Choroid plexus epithelial cell (primary cell): ENCODE measurements at places on chromosomes 5 and 9.
A peak's percentile ranks its signal among the peaks of the same experiment; 100 is the strongest.

DNA sequence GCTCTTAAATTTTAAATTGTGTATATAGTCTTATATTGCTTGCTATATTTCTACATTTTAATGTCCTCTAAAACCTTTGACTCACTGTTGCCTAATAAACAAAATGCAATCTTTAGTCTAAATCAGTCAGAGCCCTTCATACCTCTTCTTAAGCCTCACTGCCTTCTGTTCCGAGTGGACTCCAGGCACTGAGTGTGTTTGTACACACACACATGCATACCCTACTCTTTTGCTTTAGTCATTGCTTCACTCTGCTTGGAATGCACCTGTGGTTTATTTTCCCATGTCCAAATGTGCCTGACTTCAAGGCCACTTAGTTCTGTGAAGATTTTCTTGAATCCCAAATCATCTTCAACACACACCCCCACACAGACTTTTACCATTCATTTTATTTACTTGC lies 60.9 kb downstream of the SLC12A2 start:
- peak; percentile 67 for DNase-seq

DNA sequence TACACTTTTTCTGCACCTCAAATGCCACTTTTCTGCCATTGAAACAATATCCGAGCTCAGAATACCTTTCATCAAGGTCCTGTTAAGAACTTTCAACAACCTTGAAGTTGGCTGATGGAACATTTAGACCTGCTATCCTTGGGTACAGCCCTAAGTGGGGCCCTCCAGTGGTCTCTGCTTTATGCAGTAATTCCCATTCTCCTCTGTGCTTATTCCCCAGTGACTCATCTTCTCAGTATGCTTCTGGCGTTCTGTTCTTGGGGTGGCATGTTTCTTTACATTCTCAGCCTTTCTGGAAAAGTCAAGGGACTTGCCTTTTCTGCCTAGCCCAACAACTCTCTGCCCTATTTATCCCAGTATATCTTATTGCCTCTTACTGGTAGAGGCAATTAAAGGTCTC lies 7.1 kb downstream of the ANP32B start:
- DNase-seq: peak; percentile 78

GRCh38 chr5:147098233-147098790 lies 136.5 kb upstream of the STK32A start:
- DNase-seq: peak; percentile 69

- no peak for DNase-seq
Observed at GRCh38 chr5:44385291-44385900, 3.8 kb downstream of the FGF10 start.

DNA sequence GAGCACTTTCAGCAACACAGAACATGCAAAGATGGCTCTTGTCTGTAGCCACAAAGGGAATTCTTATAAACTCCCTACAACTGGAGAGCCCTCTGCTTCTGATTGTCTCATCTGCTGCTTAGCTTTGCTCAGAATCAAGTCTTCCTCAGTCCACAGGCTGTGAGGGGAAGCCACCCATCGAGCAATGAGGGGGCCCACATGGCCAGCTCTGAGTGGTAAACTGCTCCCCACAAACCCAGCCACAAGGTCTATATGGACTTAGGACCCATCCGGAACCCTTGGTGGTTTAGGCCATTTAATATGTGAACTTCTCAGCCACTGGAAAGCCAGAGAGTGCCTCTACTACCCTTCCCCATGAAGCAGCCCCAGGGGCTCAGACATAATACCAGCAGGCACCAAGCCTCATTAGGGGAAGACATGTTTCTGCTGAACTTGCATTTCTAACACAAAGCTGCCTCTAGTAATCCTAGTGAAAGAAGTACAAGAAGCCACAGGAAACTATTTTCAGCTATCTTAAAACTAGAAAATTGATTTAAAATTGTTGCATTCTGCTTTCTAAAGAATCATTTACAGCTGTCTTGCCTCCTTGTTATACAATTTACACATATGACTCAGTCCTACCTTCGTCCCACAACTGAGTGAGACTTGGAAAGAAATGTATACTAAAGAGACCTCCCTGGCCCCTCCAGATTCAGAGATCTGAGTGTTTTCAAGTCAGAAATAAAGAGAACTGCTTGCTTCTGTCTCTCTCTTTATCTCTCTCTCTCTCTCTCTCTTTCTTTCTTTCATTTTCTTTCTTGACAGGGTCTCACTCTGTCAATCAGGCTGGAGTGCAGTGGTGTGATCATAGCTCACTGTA lies 90.2 kb downstream of the ESM1 start:
- DNase-seq: no peak

DNA sequence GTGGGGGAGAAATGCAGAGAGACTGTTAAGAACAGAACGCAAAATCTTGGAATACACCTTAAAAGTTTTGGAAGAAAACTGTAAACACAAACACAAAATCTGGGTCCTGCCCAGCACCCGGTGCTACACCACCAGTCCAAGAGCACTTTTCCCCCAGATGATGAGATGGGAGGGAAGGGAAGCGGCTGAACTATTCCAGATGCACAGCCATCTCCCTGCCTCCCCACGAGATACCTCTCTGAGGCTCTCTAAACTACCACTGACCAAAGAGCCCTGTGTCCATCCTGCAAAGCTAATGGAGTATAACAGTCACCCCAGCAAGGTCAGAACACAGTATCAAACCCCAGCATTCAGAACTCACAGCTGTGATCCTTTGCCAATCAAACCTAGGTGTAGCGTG lies 8.0 kb downstream of the SPARC start:
- DNase-seq: peak; percentile 21

- DNase-seq: peak; percentile 36
Observed at GRCh38 chr5:59843511-59844213, 49.9 kb downstream of the PDE4D start.
